ENCODE measurements at places on chromosomes 3 and 15.

DNA sequence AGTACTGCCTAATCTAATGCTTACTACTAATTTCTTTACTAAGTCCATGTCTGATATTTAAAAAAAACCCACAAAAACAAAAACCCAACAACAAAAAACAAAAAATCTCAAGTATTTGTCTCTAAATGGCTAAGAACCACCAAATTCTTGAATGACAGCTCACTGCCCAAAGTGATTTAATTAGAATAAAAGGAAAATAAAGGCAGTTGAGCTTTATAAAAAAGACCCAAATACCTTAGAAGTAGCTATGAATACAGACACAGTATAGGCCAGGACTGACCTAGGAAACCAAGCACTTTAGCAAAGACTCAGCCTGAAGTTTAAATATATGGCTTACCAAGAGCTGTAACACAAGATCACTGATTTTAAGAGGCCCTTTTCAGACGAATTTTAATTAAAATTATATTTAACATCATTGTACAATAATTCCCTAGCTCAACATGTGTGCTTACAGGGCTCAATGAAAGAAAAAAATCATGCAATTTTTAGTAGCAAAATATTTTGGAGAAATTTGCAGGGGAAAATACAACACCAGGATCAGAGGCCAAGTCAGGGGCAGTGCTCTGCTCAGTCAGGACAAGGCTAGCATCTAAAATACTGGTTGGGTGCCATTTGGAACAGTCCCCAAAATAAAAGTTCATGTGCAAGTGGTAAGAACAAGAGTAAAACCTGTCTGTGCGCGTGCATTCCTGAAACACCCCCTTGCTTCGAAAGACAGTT lies 24.8 kb downstream of the UQCC5 start:
- DNase-seq: no peak

GRCh38 chr3:49869525-49870126 lies at the start of gene CAMKV:
CAMKV (minus strand) TSS chr3:49869906; CDS start chr3:49862388, 7,518 bp downstream.
- peak; percentile 58 for DNase-seq

DNA sequence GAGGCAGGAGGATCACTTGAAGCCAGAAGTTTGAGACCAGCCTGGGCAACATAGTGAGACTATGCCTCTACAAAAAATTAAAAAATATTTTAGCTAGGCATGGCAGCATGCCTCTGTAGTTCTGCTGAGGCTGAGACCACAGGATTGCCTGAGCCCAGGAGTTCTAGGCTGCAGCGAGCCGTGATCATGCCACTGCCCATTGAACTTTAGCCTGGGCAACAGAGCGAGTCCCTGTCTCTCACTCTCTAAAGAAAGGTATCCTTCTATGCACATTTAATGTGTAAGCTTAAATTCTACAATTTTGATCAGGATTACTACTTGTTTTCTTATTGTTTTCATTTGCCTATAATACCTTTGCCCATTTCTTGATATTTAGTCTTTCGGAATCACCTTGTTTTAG lies 26.8 kb downstream of the GALK2 start:
- DNase-seq: no peak

DNA sequence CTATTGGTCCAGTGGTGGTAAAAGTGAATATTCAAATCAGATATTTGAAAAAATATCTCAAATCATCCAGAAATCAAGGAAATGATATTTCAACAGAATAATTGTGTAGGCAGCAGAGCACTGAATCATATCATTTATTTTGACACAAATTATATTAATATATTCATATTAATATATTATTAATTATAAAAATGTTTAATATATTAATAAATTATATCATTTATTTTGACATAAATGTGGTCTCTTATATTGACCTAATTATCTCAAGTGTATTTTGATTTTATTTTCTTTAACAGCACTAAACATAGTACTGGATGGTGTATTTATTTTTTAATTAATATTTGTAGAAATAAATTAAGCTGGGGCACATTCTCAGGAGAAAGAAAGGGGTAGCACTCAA lies 257.7 kb upstream of the THBS1 start:
- DNase-seq: no peak

DNA sequence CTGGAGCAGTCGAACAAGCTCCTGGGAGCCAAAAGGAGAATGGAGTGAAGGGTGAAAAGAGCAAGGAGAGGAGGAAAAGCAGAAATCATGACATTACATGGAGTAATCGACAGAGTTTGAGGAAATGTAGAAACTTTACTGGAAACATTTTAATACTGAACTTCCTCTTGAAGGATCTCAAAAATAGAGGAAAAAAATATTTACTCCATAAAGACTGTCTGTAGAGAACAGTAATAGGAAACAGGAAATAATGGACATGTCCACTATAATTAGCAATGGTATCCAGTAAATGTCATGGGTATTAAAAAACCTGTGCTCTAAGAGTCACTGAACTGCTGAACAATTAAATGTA lies 53.0 kb downstream of the TBC1D2B start:
- DNase-seq: no peak

DNA sequence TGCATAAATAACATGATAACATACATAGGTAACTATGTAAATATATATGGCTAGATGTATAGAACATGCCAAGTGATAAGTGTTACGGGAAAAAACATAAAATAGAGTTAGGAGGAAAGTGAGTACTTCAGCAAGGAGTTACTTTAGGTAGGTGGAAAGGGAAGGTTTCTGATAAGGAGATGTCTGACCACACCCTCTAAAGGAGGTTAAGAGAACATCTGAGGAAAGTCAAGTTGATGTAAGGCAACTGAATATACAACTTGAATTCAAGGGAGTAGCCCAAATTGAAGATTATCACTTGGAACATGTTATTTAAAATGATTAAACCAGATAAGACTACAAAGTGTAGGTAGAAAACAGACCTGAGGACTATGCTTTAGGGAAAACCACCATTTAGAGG lies 13.8 kb downstream of the PIERCE2 start:
- no peak for DNase-seq

DNA sequence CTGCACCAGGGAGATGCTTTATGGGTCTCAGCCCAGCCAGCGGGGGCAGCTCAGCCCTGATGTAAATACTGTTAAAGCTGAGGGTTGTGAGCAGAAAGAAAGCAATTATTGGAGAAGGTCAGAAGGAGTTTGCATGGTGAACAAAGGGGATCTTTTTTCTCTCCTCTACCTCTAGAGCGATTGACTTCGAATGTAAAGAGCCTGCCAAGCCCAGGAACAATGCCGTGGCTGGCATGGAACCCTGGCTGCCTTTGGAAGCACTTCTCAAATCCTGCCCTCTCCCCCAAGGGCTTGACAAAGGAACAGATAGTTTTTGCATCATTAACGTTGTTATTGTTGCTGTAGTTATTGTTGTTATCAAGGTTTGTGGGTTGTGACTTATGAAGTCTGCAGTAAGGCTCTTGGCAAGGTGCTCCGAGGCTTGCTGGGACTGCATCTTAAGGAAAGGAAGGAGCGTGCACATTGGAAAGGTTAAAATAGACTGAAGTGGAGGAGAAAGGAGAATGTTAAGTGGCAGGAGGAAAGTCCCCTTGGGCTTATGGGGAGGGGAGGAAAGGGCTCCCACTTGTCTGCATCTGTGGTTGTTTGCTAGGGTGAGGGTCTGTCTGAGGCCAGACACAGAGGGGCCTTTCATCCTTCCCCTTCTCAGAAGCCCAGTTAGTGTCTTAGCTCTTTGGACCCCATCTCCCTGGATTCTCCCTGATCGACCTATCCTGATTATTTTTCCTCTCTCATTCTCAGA lies 16.7 kb downstream of the PDIA5 start:
- no peak for DNase-seq
